ENCODE measurements at places on chromosomes 3 and 15.

DNA sequence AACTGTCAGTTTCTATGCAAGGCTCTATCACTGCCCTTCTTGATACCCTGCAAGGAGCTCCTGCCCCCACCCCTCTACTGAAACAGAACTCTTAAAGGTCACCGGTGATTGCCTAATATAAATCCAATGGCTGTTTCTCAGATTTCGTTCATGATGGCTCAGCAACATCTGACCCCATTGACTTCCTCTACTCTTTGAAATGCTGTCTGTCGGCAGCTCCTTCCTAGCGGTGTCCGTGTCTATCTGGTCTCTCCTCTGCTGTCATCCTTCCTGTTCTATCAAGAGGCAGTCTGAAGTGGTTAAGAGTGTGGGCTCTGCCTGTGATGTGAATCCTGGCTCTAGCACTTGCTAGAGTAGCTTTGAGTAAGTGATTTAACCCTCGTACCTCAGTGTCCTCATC is 5.5 kb downstream of the TMEM266 start:
- DNase-seq, result no peak

DNA sequence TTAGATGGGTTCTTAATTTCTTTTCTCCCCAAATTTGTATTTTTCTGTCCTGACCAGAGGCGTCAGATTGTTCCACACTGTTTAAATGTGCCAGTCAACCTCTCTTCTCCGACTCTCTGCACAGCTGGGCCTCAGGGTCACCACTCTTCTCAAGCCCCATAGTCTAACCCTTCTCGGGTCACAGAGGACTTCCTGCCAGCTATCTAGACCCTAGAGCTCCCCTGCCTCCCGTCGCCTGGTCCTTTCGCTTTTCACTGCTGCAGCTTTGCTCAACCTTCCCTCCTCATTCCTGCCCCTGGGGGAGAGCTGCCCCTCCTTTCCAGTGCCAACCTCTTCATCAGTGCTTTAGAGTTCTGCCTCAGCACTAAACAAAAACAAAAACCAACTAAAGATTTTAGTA is 151.7 kb downstream of the ATG7 start:
- no peak for DNase-seq

DNA sequence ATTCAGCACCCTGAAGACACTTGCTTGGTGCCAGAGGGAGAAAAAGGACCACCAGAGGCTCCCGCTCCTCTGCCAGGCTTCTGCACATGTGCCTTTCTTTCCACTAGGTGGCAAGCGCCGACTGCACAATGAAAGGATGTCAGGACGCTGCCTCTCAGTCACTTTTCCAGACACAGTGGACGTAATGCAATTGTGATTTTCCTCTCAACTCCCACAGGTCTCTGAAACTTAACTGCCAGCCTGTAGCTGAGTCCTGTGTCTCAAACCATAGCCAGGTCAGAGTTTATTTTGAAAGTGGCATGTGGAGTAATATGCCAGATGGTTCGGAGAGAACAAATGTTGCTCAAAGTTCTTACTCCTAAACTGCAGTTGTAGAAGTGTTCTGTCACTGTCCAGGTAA is 162.9 kb downstream of the ITPR1 start:
- peak; percentile 78 for DNase-seq

- DNase-seq, result peak; percentile 30
Observed at GRCh38 chr3:156488767-156489166, 66.2 kb downstream of the SSR3 start.

GRCh38 chr3:65857327-65857726 is 181.4 kb downstream of the MAGI1 start:
- DNase-seq, result no peak

DNA sequence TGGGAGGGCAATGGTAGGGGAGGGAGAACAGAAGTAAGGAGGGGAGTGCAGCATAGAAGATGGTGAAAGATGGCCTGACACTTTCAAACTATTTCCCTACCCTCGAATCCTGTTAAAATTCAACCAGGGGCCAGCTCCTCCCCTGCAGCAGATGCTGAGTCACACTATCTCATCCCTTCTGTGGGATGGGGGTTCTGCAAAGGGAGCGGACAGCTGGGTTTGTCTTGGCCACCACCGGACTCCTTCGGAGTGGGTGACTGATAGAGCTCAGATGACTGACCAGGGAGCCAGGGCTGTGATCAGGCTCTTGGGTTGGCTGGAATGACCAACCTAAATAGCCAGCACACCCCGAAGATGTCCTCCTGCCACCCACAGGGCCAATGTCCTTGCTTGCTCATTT is 33.6 kb upstream of the TMCC1 start:
- DNase-seq, result no peak

Data from kidney capillary endothelial cell (primary cell).